Cardiac muscle cell (in vitro differentiated cells and primary cell): ENCODE measurements at places on chromosomes 2 and 18. TPM values are rescaled to one million over a fixed set of nuclear protein-coding genes. Genes with fewer than 3 reads are reported as not detected.
A peak's percentile ranks its signal among the peaks of the same experiment; 100 is the strongest.

- no peak for DNase-seq
Observed at GRCh38 chr2:66070721-66071602, 364.0 kb upstream of the MEIS1 start.

CCDC121 gene
- 4.2 and 6.1 TPM in 2 replicates for total RNA-seq

DNA sequence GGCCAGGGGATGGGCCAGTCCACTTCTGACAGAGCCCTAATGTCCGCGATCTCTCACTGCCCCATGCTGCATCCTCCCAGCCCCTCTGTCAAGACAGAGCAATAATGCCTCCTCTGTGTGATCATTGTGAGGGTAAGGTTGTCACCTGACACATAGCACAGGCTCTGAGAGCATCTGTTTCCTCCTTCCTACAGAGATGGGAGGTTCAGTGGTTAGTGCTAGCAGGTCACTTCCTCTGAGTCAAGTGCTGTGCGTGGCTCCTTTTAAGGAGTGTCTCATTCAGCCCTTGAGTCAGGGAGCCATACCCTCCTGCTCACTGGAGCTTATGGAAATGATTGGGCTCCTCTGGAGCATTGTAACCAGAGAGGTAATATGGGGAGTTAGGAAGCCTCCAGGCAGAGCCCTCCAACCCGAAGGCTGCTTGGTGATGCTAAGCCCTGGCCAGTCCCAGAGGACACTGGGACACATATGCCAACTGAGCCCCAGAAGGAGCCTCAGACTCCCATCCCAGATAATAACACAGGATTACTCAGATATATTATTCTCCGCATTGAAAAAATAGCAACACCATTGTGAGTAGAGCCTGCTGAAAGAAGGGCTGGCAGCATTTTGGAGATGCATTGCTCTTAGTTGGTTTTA is 189.0 kb downstream of the GALNT1 start:
- no peak for DNase-seq

DNA sequence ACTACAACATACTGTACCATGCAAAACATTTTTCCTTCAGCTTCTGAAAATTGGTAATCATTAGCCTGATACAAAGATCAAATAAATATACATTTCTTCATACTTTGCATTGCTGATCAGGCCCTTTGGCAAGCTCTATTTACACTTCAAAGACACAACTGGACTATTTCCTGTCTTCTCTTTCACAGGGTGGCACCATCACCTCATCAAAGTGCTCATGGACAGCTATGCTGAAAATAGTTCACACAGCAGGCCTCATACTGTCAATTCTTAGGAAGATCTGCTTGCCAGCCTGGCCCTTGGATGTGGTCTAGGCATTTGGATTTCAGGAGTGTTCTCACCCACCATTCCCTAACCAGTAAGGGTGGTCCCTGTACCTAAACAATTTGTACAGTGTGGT is 33.9 kb downstream of the FBXO15 start:
- DNase-seq, result no peak

DNA sequence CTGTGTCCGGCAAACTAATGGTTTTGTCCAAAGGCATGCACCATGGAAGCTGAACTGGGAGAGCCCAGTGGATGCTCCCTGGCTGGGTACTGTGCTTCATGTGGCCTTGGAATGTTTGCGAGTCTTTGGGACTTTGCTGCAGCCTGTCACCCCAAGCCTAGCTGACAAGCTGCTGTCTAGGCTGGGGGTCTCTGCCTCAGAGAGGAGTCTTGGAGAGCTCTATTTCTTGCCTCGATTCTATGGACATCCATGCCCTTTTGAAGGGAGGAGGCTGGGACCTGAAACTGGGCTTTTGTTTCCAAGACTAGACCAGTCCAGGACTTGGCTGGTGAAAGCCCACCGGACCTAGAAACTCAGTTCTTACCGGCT is 1.7 kb downstream of the MARS2 start:
- no peak for DNase-seq

DNA sequence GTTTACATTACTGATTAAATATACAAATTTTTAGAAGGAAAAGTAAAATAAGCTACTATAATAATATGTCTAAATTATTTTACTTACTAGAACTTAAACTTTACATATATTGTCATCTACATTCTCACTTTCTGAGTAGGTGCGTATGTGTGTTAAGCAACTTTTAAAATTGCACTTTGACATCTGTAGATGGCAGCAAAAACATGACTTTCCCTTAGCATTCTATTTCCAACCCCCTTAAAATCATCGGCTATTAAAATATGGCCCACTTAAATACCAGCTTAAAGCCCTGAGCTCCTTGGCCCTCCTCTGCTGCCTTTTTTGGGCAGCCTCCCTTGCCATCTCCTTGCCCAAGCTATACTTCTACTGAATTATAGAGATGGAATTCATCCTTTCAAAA is 78.0 kb downstream of the UPP2 start:
- DNase-seq, result peak; percentile 46

DNA sequence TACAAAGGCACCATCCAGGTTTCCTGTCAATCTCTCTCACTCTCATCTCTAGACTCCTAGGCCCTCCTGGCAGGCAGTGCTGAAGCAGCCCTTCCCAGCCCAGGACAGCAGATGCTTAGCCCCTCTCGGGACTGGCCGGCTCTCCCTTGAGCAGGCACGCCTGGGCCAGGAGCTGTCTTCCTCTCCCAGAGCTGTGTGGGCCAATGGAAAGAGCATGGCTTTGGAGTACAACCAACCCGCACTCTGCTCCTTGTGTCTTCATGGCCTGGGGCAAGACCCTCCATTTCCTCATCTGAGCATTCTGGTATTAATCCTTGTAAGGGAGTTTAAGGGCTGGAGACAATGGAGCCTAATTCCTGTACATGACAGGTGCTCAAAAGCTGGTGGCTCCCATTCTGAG is 97.2 kb downstream of the CAPN13 start:
- no peak for DNase-seq

- DNase-seq, result no peak
Observed at GRCh38 chr2:222352981-222353380, 54.2 kb upstream of the PAX3 start.

SERPINB7 gene
- total RNA-seq, result not detected in 2 replicates

DNA sequence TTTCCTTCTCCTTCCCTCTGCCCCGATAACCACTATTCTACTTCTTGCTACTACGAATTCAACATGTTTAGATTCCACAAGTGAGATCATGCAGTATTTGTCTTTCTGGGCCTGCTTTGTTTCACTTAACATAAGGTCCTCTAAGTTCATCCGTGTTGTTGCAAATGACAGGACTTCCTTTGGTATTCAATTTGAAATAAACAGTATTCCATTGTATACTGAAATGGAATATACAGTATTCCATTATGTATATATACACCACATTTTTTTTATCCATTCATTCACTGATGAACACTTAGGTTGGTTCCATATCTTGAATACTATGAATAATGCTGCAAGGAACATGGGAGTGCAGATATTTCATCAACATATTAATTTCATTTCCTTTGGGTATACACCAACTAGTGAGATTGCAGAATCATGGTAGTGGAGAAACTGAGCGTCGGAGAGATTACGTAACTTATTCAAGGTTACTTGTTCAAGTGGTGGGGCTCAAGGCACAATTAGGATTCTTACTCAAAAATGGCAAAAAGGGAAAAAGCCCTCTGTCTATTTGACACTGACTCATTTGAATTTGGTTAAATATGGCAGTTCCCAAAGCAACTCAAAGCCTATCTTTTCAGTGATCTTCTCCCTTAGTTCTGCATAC is 85.1 kb downstream of the CHN1 start:
- no peak for DNase-seq

DNA sequence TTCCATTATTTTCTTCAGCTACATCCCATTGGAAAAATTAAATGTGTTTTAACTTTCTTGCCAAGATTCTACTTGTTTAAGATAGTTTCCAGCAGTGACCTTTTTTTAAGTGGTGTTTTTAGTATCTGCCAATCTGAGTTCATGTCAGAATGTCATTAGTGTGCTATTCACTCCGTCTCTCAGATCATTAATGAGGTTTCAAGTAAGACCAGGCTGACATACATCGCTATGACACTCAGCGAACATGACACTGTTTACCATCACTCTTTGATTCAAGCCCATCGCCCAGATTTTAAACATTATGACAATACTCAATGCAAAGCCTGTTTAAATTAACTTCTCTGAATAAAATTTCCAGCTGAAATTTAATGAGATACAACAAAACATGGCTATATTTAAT is 272.0 kb upstream of the KYNU start:
- no peak for DNase-seq

SOCS6 gene
- total RNA-seq, result 17.5 and 24.1 TPM in 2 replicates

SLC9A2 gene
- 0.18 and 0.39 TPM in 2 replicates for total RNA-seq

CCDC68 gene
- 0.28 and 1.3 TPM in 2 replicates for total RNA-seq

LAMA1 gene
- total RNA-seq, result 14.1 and 36.8 TPM in 2 replicates

HOXD9 gene
- total RNA-seq, result not detected in 2 replicates
